Thymus (tissue), 14 donors: ENCODE measurements at places on chromosomes 16 and 17. TPM values are rescaled to one million over a fixed set of nuclear protein-coding genes. Genes with fewer than 3 reads are reported as not detected.

GRCh38 chr16:47144559-47144877 is 773 bp upstream of the NETO2 start:
- DNase-seq = no peak

DNA sequence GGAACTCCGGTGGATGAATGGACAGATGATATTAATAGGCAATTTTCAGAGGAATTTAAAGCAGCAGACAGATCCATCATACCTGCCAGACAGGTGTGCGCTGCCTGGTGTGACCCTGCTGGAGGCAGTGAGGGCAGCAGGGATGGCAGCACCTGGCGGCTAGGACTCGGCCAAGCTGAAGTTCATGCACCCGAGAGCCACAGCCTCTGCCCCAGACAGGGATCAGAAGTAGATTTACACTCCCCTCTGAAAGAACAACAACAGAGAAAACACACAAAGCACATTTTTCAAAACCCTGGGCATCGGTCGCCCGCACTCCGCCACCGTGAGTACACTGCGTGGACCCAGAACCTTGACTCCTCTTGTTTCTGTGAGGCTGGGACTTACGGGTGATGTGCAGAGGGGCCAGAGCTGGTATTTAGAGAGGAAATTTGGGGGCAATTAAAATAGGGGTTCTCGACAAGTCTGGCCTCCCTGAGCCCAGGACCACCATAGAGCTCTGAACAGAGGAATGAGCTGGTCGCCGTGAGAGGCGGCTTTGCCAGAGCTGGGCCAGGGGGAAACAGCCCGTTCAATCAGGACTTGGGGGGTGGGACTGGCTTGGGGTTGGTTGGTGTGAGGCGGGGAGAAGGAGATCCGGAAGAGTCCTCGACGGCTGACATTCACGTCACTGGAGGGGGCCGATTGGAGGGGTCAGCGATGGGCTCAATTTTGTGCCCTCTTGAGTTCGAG is 101.0 kb downstream of the METRNL start:
- DNase-seq = no peak

DNA sequence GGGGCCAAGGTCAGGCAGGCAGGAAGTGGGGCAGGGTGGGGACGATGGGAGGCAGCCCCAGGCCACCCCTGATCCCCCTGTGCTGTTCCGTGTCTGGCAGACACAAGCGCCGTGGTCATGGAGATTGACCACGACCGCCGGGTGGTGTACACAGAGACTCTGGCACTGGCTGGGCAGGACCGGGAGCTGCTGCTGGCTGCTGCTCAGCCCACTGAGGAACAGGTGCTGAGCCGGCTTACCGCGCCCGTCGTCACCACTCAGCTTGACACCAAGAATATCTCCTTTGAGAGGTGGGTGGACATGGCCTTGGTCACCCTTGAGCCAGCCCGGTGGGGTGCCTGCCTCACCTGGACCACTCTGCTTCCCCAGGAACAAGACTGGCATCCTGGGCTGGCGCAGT is 13.7 kb downstream of the CORO6 start:
- DNase-seq = no peak

DNA sequence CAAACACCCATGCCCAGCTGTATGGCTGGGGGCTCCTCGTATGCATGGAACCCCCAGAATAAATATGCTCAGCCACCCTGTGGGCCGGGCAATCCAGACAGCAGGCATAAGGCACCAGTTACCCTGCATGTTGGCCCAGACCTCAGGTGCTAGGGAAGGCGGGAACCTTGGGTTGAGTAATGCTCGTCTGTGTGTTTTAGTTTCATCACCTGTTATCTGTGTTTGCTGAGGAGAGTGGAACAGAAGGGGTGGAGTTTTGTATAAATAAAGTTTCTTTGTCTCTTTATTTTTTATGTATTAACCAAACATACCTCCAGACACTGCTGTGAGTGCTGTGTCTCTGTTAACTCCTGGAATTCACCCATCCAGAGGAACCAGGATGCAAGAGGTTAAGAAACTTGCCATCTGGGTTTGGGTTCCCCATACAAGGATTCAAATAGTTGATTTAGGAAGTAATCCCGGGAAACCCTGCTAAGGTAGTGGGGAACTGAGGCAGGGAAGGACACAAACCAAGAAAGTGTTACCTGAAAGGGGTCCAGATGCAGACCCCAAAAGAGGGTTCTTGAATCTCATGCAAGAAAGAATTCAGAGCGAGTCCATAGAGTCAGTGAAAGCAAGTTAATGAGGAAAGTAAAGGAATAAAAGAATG is 37.4 kb upstream of the IL21R start:
- DNase-seq = no peak

- no peak for DNase-seq
These were observed 63.0 kb upstream of the CLEC18A start for GRCh38 chr16:69888005-69888590.

The ABCA8 gene
- total RNA-seq = 0.76 TPM

The SLC38A8 gene
- total RNA-seq = 0.57 TPM

The IRX5 gene
- total RNA-seq = 0.61 TPM
